HFFc6 (cell line): ENCODE measurements at places on chromosomes 12 and 14. TPM values are rescaled to one million over a fixed set of nuclear protein-coding genes. Genes with fewer than 3 reads are reported as not detected.
A peak's percentile ranks its signal among the peaks of the same experiment; 100 is the strongest.

The TAS2R46 gene
- total RNA-seq, result not detected in 2 replicates

DNA sequence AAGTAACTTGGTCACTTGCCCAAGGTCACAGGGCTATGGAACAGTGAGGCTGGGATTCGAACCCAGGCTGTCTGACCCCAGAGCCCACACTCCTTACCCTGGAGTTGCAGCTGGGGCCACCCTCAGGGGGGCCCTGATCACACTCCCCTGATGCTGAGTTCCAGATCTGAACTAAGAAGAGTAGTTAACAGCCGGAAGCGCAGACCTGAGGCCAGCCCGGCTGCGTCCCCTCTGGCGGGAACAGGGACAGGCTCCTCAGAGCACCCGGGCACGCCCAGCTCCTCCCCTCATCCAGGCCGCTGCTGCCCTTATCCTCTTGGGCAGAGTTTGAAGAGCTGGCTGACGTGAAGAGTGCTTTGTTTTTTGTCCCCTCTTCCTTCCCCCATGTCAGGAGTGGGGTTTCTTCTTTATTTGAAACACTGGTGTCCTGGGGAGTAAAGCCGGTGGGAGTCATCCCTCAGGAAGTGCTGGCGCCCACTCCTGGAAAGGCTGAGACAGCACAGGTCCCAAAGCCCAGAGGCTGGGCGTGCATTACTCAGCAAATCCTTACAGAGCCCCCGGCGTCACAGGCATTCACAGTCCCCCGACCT, 8.7 kb downstream of the PHB2 start:
- peak; percentile 45 for DNase-seq

- no peak for DNase-seq
Measured at GRCh38 chr14:66133666-66134065, 352.5 kb upstream of the CCDC196 start.

DNA sequence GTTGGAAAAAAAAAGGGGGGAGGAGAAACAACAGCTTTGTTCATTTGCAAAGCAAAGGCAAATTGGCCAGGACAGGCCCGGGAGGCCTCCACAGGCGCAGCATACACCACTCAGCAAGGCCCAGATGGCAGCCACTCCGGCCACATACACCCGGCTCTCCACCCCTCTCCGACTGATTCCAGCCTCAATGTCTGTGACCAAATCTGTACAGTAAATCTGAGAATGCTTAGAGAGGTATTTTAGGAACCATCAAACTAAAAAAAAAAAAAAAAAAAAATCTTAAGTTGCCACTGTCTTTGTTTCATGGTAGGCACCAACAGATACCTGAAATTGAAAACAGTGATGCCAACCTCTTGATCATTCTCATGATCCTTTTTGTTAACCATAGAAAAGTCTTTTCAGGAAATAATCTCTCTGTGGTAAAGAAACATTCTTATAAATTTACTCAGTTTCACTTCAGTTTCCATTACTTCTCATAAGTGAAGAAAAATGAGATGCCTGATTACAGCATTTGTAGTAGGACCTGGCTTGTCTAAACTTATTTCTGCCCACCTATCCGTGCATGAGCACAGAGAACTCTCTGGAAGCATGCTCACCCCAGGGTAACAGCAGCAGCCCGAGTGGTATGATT, 20.2 kb downstream of the VPS37B start:
- DNase-seq, result no peak

GRCh38 chr12:104248444-104248843, 32.9 kb downstream of the TXNRD1 start:
- no peak for DNase-seq

GRCh38 chr14:29321646-29322045, 555.1 kb downstream of the FOXG1 start:
- DNase-seq, result peak; percentile 77

GRCh38 chr12:112861284-112861683, 45.5 kb upstream of the OAS1 start:
- DNase-seq, result no peak

DNA sequence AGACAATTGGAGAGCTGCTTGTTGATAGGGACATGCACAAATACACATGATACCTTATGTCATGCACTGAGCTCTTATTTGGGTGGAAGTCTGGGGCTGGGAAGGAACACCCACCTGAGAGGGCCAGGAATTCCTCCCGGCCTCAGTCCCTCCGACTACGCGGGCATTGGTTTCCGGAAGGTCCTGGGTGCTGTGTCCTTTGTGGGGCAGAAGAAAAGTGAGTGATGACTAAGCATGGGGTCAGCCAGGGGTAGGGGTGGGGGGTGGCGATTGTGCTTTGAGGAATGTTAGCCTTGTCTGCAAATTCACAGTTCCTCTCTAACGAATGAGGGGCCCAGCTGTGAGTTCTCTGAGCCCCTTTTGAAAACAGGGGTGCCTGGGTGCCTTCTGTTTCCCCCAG, 798 bp downstream of the CELA1 start:
- DNase-seq, result no peak

The GNB3 gene
- 3.9 to 6.8 TPM (median 3.9 TPM) in 3 replicates for total RNA-seq

GRCh38 chr14:67955261-67955660, 135.7 kb downstream of the RAD51B start:
- DNase-seq, result no peak

DNA sequence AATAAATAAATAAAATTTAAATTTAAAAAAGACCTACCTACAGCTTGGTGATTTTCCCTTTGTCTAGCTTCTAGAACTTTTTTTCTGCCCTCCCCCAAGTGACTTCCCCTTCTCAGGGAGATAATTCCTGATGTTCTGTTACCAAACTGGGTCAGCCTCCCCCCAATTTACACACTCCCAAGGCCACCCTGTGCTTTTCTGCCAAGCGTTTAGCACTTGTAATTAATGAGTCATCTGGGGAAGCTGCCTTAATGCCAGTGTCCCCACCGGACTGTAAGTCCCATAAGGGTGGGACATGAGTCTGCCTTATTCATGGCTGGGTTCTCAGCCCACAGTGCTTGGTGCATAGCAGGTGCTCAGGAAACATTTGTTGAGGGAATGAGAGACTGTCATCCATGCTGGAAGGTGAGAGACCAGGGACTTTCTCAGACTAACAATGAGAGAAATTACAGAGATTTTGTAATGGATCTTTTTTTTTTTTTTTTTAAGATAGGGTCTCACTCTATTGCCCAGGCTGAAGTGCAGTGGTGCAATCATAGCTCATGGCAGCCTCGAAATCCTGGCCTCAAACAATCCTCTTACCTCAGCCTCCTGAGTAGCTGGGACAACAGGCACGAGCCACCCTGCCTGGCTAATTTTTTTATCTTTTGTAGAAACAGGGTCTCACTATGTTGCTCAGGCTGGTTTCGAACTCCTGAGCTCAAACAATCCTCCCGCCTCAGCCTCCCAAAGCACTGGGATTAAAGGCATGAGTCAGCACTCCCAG, 106.8 kb downstream of the PHETA1 start:
- DNase-seq, result no peak

GRCh38 chr14:97246648-97247047, 449.5 kb downstream of the VRK1 start:
- DNase-seq, result no peak
